ENCODE measurements at places on chromosomes 12 and 14.

DNA sequence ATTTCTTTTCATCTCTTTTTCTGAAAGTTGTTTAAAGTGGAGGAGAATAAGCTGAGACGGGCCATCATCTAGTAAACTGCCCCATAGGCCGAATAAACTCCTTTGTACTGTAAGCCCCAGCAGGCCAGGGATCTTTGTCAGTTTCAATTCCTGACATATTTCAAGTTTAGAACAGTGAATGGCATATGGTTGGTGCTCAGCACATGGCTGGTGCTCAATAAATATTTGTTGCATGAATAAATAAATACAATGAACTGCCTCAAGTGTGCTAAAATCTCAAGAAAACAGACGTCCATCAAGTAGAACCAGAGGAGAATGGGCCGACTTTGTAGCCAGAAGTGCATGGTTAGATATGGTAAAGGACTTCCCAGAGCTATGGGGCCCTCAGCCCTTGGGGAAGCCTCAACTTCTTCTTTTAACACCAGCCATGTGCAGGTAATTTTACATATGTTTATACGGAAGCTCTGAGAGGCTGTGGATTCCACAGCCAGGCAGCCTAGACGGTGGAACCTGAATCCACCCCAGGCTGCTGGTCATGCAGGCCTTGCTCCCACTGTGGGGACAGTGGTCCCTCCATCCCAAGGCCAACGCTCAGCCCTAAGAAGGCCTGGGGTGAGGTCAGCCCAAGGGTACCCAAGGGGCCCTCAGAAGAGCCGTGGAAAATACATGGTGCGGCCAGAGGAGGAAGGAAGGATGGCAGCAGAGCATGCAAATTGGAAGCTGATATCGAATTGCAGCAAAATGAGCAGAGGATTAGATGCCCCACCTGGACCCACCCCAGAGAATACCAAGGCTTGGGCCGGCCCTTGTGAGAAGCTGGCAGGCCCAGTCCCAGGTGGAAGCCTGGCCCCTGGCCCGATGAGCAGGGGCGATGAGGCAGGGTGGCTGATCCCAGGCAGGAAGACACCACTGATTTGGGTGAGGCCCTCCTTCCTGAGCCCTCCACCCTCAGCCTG, 8.7 kb upstream of the AQP2 start:
- ATAC-seq = no peak

DNA sequence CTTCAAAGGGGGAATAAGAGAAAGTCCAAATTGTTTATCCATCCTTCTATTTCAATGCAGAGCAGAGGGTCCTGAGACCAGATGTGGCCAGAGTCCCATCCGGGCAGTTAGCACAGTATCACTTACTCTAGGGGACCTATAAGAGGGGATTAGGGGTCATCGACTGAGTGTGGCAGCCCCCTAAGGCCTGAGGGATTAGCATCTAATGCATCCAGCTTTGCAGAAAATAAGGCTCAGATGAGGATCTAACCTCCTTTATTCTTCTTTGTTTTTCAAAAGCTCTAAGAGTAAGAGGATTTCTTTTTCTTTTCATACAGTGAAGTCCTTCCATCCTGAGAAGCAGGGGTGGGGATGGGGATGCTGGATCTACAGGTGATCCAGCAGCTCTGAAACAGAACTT, 43.5 kb downstream of the NEUROD4 start:
- no peak for ATAC-seq

DNA sequence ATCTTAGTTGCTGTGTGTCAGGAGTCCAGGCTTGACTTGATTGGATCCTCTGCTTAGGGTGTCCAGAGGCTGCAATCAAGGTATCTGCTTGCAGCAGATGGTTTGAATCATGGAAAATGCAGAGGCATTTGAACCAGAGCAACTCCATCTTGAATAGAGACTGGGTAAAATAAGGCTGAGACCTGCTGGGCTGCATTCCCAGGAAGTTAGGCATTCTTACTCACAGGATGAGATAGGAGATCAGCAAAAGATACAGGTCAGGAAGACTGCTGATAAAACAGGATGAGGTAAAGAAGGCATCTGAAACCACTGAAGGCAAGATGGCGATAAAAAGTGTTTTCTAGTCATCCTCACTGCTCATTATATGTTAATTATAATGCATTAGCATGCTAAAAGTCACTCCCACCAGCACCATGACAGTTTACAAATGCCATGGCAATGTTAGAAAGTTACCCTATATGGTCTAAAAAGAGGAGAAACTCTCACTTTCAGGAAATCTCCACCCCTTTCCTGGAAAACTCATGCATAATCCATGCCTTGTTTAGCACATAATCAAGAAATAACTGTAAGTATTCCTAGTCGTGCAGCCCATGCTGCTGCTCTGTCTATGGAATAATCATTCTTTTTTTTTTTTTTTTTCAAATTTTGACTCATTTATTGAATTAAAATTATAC, 218.3 kb upstream of the CPNE8 start:
- no peak for ATAC-seq

DNA sequence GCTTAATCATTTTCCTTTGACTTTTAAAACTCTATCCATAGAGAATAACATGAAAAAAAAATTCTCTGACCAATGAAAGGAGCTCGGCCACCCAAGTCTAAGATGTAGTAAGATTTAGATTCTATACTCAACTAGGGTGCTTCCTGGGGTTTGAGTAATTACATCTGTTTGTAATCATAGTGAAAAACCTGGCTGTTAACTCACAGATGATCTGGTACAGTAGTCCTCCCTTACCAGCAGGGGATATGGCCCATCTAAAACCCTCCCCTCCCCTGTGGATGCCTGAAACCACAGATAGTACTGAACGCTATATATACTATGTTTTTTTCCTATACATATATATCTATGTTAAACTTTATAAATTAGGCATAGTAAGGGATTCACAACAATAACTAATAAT, 89.2 kb downstream of the DAAM1 start:
- ATAC-seq = no peak

- ATAC-seq = no peak
Measured at GRCh38 chr14:23433457-23433856, 2.0 kb downstream of the MYH7 start.

Data from activated CD4-positive, CD25-positive, alpha-beta regulatory T cell treated with anti-CD3 and anti-CD28 coated beads, Interleukin-2, amount 50 U/mL, for 24 hours (primary cell).